ENCODE measurements at places on chromosomes 7 and 10. TPM values are rescaled to one million over a fixed set of nuclear protein-coding genes. Genes with fewer than 3 reads are reported as not detected.

CACNB2 gene
- total RNA-seq, result 7.6 TPM

CCDC172 gene
- total RNA-seq, result not detected

ATG9B gene
- not detected for total RNA-seq

FXYD4 gene
- not detected for total RNA-seq

DNA sequence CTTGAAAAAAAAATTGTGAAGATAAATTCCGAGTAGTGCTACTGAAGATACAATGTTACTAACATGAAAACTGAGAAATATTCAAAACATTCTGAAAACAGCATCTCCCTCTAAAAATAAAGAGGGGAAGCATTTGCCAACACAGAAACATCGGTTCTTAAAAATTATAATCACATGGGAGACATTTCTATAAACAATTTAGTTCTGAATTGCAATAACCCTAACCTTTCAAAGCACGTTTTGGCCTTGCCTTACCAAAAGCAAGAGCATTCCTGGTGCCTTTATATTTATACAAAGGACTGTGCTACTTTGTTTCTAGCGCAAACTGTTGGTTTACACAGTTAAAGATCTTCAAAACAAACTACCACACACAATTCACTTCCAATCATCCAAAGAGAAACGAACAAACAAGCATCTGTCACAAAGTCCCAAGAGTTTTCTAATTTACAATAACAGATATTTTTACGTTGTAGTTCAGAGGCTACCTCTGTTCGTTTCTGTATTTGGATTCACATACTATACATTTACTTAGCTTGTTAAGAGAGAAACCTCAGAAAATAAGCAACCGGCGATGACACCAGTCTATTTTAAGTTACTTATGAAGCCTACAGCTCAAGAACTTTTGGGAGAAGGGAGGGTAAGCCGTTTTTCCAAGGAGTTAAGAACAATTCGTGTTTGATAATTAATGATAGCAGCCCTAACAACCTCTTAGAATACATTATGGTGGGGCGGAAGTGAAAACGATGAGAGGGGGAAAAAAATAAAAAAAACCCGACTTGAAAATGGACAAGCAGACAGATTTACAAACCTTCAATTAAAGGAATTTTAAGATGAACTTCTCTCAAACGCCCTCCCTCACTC is 1.3 kb downstream of the ABI1 start:
- H3K27ac ChIP-seq, result no peak overlapping the region
- H3K36me3 ChIP-seq, result no peaks in the 10 kb centered on the region
- no peak for DNase-seq

GRCh38 chr10:120989996-120990598 is 138.9 kb downstream of the WDR11 start:
- no peaks in the 10 kb centered on the region for H3K4me1 ChIP-seq
- no peaks in the 10 kb centered on the region for H3K27me3 ChIP-seq
- no peak for DNase-seq
- no peak overlapping the region for H3K27ac ChIP-seq
- H3K36me3 ChIP-seq, result no peaks in the 10 kb centered on the region

DNA sequence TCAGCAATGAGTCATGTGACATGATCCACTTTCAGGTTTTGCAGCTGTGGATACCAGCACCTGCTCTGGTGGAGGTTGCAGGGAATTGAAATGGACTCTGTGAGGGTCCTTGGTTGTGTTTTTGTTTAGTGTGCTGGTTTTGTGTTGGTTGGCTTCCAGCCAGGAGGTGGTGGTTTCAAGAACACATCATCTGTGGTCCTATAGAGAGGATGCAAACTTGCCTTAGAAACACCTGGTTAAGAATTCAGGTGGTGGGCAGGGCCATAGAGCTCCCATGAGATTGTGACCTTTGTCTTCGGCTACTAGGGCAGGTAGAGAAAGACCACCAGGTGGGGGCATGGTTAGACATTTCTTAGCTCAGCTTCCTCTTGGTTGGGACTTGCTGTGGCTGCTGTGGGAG is 59.2 kb upstream of the CYP2C9 start:
- H3K4me3 ChIP-seq, result no peak overlapping the region
- H3K4me1 ChIP-seq, result no peaks in the 10 kb centered on the region
- DNase-seq, result no peak
- H3K27ac ChIP-seq, result no peak overlapping the region
- no peaks in the 10 kb centered on the region for H3K36me3 ChIP-seq
- peaks cover 2% of the 10 kb centered on the region for H3K27me3 ChIP-seq

- no peak for DNase-seq
- no peaks in the 10 kb centered on the region for H3K4me1 ChIP-seq
- no peak overlapping the region for H3K27ac ChIP-seq
- no peaks in the 10 kb centered on the region for H3K36me3 ChIP-seq
- H3K27me3 ChIP-seq, result no peaks in the 10 kb centered on the region
These were observed 2.5 kb downstream of the LFNG start for GRCh38 chr7:2521952-2522591.

DNA sequence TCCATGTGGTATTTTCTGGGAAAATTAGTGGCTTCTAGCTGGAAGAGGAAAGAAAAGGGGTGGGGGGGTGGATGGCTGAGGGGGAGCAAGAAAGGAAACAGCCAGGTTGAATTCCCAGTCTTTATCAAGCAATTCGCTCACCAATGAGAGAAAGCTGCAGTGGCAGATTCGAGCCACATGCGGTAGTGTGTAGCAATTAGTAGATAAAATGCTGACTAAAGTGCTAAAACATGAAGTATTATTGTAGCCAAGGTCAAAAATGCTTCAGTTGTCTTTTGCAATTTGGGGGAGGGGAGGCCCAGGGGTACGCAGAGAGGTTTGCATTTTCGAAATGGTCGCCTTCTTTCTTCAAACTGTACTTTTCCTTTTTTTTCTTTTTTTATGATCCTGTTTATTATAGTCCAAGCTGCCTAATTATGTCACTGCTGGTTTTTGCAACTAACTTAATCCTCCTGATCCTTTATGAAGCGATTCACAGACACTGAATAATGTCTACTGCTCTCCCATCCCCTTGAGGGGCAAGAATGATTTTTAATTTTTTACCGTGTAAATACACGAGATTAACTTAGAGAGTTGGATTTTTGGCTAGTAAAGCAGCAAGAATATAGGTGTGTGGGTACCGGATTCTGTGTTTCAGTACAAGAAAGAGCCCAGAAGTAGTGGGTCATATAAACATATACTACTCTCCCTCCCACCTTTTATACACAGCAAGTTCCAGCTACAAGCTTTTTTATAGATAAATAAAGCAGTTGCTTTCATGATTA is 3.6 kb upstream of the ARID5B start:
- peak; percentile 57 for DNase-seq
- H3K27ac ChIP-seq, result no peak overlapping the region
- H3K4me3 ChIP-seq, result peak overlapping the region; percentile 6
- H3K36me3 ChIP-seq, result no peaks in the 10 kb centered on the region

DNA sequence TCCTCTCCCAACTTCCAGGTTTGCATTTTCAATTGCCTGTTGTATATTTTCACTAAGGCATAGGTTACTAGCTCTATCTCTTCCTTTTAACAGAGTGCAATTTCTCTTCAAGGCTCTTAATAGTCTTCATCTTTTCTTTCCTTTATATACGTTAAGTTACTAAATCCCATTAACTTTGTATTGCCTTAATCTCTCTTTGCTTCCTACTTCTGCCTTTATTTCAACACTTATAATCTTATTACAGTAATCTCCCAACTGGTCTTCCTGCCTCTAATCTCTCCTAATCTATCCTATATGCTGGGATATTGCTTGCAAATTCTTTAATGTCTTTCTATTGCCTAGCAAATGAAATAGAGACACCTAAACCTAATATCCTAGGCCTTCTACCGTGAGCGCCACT is 26.1 kb downstream of the ST7 start:
- no peak overlapping the region for H3K27ac ChIP-seq
- H3K4me3 ChIP-seq, result no peak overlapping the region
- H3K4me1 ChIP-seq, result peaks cover 5% of the 10 kb centered on the region
- no peaks in the 10 kb centered on the region for H3K27me3 ChIP-seq
- no peak for DNase-seq
- H3K36me3 ChIP-seq, result peaks cover 4% of the 10 kb centered on the region

DNA sequence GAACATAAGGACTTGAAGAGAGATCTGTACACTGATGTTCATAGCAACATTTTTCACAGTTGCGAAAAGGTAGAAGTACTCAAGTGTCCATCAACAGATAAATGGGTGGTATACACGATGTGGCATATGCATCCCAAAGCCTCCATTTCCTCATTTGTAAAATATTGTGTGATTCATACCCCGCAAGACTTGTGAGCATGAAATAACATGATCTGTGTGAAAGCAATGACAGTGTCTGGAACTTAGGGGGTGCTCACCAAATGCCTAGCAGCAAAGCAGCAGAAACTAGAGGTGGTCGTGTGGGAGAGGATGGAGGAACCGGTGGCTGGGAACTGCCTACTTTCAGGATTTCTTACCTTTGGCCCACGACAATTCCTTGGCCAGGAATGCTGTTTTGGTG is 135.3 kb upstream of the INSYN2A start:
- no peak for DNase-seq
- no peak overlapping the region for H3K27ac ChIP-seq
- H3K27me3 ChIP-seq, result no peaks in the 10 kb centered on the region
- no peaks in the 10 kb centered on the region for H3K4me1 ChIP-seq
- H3K4me3 ChIP-seq, result no peak overlapping the region

GRCh38 chr10:15395935-15396334 is 24.8 kb upstream of the FAM171A1 start:
- H3K27ac ChIP-seq, result no peak overlapping the region
- H3K36me3 ChIP-seq, result no peaks in the 10 kb centered on the region
- no peaks in the 10 kb centered on the region for H3K27me3 ChIP-seq
- H3K4me1 ChIP-seq, result no peaks in the 10 kb centered on the region
- DNase-seq, result no peak
- H3K4me3 ChIP-seq, result no peak overlapping the region

GRCh38 chr10:33012306-33012705 is 54.3 kb upstream of the ITGB1 start:
- no peak for DNase-seq
- no peak overlapping the region for H3K4me3 ChIP-seq
- H3K27me3 ChIP-seq, result no peaks in the 10 kb centered on the region
- peaks cover 1% of the 10 kb centered on the region for H3K4me1 ChIP-seq

- H3K36me3 ChIP-seq, result no peaks in the 10 kb centered on the region
- DNase-seq, result no peak
- H3K4me1 ChIP-seq, result no peaks in the 10 kb centered on the region
- H3K27me3 ChIP-seq, result no peaks in the 10 kb centered on the region
- no peak overlapping the region for H3K4me3 ChIP-seq
These were observed 88.9 kb downstream of the RAPGEF5 start for GRCh38 chr7:22267930-22268615.

DNA sequence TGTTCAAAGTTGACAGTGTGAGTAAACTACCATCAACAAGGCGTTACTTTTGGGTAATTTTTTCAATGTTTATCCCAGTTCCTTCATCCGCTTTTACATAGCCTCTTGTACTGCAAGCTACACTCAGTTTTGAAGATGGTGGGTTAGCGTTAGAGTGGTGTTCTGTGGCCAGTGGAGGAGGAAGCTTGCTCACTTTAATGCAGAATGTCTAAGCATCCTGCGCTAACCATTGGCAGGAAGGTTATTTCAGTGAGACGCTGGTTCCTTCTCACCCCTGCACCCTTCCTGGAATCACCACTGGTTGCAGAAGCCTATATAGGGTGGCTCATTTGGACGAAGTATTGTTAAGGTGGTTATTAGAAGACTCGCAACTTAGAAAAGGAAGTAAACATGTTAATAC is 159.1 kb downstream of the CELF2 start:
- no peak for DNase-seq
- H3K4me3 ChIP-seq, result no peak overlapping the region
- no peaks in the 10 kb centered on the region for H3K27me3 ChIP-seq
- no peak overlapping the region for H3K27ac ChIP-seq
- no peaks in the 10 kb centered on the region for H3K36me3 ChIP-seq
- no peaks in the 10 kb centered on the region for H3K4me1 ChIP-seq

DNA sequence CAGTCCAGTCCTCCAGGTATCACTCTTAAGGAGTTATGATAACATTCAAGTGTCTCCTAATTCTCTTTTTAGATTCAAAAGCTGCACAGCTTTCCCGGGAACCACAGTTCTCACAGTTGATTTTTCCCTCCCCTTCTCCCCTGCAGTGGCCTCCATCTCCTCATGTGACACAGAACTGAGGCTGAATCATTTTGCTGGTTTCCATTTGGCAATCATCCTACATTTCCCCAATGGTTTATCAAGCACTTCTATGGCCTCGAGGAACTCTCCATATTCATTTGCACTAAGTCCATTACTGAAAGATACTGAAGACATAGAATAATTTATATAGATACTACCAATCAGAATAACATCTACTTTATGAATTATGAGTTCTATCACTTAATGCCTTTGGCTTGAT is 484.9 kb downstream of the GPAM start:
- no peaks in the 10 kb centered on the region for H3K27me3 ChIP-seq
- H3K4me3 ChIP-seq, result no peak overlapping the region
- no peaks in the 10 kb centered on the region for H3K4me1 ChIP-seq
- DNase-seq, result no peak

- H3K27me3 ChIP-seq, result no peaks in the 10 kb centered on the region
- H3K4me3 ChIP-seq, result no peak overlapping the region
- peaks cover 4% of the 10 kb centered on the region for H3K36me3 ChIP-seq
- peaks cover 2% of the 10 kb centered on the region for H3K4me1 ChIP-seq
- DNase-seq, result no peak
These were observed 126.1 kb downstream of the SVIL start for GRCh38 chr10:29508554-29509244.

DNA sequence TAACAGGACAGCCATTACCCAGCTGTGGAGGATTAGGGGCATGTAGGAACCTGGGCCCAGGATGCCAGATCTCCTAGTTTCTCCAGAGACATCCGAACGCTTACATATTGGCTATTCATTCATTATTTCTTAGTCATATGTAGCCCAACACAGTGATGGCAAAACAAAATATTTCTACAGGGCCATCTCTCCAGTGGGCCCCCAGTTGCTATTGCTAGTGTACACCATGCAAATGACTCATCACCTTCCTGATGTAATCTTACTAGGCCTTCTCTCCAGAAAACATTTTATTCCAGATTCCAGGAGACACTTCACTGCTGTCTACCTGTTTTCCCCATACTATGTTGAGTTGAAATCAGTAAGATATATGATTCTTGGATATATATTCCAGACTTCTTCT is 201.7 kb downstream of the PLXDC2 start:
- H3K27me3 ChIP-seq, result no peaks in the 10 kb centered on the region
- peaks cover 3% of the 10 kb centered on the region for H3K4me1 ChIP-seq
- no peak for DNase-seq
- no peaks in the 10 kb centered on the region for H3K36me3 ChIP-seq
- no peak overlapping the region for H3K27ac ChIP-seq
- H3K4me3 ChIP-seq, result no peak overlapping the region

GRCh38 chr10:20372748-20373147 is 524.4 kb downstream of the NEBL start:
- no peaks in the 10 kb centered on the region for H3K27me3 ChIP-seq
- no peaks in the 10 kb centered on the region for H3K4me1 ChIP-seq
- H3K27ac ChIP-seq, result no peak overlapping the region
- no peak for DNase-seq

DNA sequence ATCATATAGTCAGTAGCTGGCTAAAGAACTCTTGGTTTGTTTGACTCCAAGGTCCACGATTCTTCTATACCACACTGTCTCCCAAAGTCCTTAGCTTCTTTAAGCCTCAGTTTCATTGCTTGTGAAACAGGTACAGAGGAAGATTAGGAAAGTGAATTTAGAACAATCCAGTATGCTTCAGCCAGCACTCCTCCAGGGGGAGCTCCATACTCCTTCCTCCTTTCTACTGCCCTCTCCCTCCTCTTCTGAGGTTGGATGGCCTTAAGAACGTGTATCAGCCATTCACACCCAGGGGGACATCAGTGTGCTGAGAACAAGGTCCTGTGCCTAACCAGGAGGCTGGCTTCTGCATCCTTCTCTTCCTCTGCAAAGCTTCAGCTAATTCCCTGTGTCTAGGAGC is 54.8 kb upstream of the CALD1 start:
- peak overlapping the region; percentile 19 for H3K27ac ChIP-seq
- no peaks in the 10 kb centered on the region for H3K36me3 ChIP-seq
- peaks cover 30% of the 10 kb centered on the region for H3K4me1 ChIP-seq
- no peak for DNase-seq
- H3K27me3 ChIP-seq, result no peaks in the 10 kb centered on the region
- no peak overlapping the region for H3K4me3 ChIP-seq

Data from aorta (tissue), 5 donors.